ENCODE measurements at places on chromosomes 4 and X. TPM values are rescaled to one million over a fixed set of nuclear protein-coding genes. Genes with fewer than 3 reads are reported as not detected.

DNA sequence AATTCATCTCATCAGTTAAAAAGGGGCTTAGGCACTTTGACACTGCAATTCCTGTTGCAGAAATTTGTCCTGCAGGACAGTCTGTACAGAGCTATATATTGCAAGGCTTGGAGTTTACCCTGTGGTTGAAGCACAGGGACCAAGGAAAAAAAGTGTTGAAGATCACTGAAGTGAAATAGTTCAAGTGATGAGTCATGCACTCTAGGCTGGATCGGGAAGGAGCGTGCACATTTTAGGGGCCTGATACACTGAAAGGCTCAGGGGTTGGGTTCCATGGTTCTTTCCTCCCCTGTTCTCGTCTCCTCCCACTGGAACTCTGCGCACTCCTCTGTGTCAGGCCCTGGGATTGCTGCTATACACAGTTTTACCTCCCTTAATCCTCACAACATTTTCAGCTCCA lies 104.9 kb upstream of the ARMCX2 start:
- DNase-seq, result no peak

GRCh38 chr4:174579421-174579820 lies 57.1 kb upstream of the HPGD start:
- no peak for DNase-seq

GRCh38 chrX:5672099-5672498 lies 556.6 kb downstream of the NLGN4X start:
- no peak for DNase-seq

The RHOXF1 gene
- total RNA-seq, result not detected

The RPS3A gene
- 1,104 TPM for total RNA-seq

DNA sequence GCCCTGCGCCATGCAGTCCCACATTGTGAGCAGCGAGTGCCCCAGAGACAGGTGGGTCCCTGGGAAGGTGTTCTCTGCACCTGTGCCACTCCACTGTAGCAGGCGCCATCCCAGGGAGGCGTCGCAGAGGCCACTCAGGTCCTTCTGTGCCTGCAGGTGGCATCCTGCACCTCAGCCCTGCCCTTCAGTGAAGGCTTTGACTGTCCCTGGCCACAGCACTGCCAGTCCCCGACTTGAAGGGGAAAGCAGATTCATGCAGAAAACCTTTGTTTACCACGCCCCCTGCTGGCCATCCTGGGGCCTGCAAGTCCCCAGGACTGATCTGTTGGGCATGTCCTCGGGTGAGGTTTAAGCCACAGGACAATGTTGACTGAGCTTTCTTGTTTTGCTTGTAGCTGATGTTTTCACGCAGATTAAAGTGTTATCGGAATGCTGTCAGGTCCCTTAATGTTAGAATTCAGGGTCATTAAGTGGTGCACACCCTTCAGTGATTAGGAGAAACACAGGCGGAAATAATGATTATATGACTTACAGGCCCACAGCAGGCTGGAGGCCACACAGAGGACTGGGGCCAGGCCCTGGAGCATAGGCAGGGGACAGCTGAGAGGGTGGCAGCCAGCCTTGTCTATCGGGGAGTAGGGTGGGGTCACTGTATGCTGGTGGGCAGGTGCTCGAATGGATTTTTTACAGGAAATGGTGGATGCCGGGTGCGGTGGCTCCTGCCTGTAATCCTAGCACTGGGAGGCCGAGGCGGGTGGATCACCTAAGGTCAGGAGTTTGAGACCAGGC lies 5.0 kb downstream of the TACC3 start:
- peak; percentile 89 for DNase-seq

DNA sequence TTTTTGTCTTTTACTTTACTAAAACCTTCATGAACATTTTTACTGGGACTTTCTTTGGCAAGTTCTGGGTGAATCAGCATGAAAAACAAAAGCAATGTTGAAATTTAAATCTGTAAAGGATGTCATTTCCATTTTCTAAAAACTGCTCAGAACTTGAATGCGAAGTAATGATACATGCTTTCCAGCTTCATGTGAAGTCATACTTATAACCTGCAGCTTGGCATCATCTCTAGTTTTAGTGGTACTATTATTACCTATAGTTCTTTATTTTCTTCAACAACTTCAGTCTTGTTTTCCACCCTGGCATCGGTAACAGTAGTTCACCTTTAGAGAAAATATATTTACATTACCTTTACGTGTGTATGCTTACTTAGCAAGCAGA lies 421.4 kb upstream of the DIPK2B start:
- DNase-seq, result no peak

DNA sequence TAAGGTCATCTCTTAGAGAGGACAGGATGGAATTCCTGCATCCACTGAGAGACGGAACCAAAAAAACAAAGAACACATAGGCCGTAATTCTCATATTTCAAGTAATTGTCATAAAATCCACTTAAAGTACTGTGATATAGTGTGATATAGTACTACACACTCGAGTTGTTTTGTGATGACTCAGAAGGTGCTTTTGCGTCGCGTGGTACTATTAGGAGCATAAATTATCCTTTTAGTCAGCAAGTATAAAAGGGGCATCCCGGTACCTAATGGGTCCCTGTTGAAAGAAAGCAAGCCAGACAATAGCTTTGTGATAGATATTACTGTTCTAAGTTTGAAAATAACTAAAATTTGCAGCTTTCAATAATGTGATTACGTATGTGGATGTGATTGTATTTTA lies 55.3 kb downstream of the GPR143 start:
- DNase-seq, result no peak

The GLRA3 gene
- not detected for total RNA-seq

DNA sequence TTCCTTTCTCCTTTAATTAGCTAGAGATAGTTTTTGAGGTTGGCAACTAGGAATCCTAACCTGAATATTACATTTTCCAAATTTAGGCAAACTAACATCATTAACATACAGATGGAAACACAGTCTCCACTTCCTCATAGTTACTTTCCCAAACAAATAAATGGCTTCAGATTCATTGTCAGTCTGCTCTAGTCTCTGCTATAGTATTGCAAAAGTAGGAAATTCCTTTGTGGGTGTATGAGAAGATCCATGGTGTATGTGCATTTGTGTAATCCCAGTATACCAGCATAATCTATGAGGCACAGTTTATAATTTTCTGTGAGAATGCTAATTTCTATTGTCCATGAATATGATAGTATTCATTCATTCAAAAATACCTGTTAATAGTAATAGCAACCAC lies 3.0 kb upstream of the NDP start:
- DNase-seq, result no peak

DNA sequence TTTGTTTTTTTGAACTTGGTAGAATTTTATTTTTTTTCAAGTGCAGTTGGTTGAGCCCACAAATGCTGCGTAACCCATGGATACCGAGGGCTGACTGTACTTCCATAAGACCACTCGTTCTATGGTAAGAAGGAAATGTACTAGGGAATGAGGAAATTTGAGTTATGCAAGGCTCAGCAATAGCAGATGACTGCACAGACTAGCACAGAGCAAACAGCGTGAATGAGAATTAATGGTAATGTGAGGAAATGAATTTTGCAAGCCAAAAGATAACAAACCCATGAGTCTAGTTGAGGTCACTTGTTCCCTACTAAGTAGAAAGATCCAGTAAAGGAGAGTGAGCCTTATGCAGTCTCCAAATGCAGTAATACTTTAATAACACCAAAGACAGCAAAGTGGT lies 17.4 kb downstream of the GSPT2 start:
- no peak for DNase-seq

DNA sequence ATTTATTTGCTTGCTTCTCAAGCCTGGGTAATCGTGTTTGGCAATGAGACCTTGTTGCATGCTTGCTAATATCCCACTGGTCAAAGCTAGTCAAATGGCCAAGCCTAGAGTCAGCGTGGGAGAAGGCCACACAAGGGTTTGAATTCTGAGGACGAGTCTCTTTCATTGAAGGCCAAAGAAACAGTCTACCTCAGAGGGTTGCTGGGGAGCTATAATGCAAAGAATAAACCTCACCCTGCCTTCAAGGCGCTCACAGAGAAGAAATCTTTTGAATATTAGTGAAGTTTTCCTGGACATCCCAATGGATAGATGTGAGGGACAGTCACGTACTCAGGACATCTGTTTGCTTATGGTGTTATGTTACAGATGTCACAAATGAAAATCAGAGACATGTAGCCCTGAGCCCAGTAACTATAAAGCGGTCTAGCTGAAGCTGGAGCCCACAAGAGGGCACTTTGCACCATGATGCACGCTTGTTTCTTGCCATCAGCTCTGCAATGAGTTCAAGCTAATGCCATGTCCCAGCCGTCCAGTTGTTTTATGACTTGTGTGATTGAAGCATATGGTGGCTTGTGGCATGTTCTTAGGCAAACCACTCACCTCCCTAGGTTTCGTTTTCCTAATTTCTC lies 1.1 kb upstream of the TLR3 start:
- peak; percentile 60 for DNase-seq

GRCh38 chr4:153084980-153085630 lies 119.1 kb upstream of the TRIM2 start:
- DNase-seq, result peak; percentile 75

GRCh38 chr4:104589264-104589868 lies 94.7 kb upstream of the CXXC4 start:
- no peak for DNase-seq

The TEX11 gene
- total RNA-seq, result not detected
